ENCODE measurements at places on chromosomes 2 and 18.

DNA sequence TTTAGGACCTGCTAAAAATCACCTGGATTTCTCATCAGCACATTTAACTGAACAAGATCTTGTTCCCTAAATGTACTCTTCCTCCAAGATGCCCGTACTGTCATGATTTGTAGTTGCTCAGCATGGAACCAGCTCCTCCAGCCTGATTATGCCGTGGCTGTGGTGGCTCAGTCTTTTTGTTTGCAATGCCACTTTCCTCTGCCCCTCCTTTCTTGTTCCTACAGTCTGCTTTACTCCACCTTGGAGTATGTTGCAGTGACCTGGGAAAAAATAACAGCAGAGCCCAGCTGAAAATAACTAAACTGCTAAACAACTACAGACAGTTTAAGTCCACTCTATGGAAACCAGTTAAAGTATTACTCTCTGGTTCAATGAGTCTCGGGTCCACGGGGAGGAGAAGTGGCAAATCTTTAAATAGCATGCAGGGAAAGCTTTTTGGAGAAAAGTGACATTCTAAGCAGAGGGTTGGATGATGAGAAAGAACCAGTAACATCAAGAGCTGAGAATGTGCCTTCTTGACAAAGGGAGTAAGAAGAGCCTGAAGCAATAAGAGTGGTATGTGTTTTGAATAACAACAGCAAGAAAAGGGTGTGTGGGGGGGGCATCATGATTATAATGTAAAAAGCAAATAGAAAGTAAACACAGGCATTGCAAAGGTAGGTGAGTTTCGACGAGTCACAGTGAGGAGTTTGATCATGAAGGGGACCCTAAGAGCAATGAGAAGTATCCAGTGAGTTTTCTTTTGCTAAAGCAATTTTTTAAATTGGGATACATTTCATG, 225.7 kb downstream of the TMX3 start:
- no peak for DNase-seq

- DNase-seq: no peak
These were observed 158.5 kb upstream of the SH3BP4 start for GRCh38 chr2:234793212-234793785.

DNA sequence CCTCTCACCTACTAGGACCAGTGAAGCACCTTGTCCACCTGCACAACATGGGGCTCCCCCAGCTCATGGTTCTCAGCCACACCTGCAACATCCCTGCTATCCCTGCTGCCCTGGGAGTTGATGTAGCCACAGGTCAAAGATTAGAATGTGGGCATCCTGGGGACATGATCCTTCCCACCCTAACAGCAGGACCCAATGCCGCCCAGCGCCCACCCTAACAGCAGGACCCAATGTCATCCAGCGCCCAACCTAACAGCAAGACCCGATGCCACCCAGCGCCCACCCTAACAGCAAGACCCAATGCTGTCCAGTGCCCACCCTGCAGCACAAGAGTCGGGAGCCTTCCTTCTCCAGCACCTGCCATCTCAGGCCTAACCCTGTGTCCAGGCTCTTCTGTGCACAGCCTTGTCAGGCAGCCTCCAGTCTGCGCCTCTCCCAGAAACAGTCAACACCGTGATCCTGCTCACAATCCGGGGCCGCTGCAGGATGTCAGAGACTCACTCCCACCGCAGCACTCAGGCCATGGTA, 237.3 kb upstream of the SALL3 start:
- DNase-seq: no peak

DNA sequence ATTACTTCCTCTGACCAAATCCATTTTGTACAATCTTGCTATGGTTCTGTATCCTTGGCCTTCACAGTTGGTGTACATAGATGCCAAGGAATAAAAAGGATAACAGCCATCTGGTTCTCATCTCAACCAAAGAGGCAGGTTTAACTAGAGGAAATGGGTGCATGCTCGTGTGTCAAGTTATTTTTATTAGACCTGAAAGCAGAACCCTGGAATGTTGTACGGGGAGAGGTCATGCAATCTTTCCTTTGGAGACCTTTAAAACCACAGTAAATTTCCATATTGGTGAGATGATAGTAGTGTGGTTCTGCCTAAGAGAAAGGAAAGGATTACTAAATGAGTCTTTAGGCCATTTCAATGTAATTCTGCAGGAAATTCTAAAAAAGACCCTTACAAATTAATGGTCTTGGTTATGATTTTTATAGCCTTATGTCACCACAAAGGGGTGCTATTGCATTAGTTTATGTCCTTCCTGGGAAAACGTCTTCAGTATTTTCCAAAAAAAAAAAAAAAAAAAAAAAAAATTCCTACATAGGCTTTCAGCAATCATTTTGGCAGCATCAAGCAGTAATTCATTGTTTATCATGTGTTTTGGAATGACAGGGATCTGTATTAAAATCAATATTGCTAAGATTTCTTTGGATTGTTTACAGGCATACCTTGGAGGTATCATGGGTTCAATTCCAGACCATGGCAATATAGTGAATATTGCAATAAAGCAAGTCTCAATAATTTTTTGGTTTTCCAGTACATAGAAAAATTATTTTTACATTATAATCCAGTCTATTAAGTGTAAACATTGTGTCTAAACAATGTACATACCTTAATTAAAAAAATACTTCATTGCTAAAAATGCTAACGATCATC, 270.8 kb downstream of the NYAP2 start:
- no peak for DNase-seq

DNA sequence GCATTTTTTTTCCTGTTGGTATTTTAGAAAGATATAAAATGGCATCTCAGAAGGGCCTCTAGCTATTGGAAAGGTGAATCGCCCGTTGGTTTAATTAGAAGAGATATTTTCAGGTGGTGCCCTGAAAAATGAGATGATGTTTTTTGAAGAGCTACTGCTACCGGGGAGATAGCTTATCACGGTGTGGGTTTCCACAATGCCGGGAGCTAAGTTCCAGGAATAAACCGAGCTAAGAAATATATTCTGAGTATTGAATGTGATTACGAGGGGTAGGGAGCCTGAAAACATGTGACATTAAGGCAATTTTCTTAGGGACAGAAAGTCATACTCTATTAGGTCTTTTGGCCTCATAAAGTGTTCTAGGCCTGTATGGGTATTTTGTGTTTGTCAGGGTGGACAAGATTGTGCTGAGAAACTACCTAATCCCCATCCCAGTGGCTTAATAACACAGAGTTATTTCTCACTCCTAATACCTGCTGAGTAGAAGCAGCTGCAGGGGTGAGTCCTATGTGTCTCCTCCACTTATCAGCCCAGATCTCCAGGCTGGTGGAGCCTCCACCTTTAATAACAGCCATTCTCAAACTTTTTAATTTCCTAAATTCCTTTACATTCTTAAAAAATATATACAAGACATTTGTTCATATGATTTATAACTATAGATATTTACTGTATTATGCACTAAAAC, 150.2 kb downstream of the LRRTM1 start:
- DNase-seq: no peak

DNA sequence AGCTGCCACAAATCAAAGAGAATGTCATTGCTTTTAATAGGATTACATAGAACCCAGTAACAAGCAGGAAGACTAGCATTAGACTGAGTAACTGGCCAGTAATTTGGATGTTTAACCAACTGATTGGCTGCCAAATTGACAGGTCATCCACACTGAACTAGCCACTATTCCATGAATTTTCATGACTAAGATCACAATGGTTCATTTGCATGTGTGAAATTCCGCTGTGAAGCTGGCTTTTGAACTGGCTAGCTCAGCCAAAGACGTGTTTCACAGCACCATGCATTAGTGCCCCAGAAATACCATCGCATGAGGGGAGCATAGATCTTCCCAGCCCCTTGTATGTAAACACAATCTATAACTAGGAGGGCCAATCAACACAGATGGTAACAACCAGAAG, 649.8 kb downstream of the ARHGAP15 start:
- DNase-seq: no peak

GRCh38 chr2:219065484-219065883, 4.8 kb upstream of the IHH start:
- no peak for DNase-seq

GRCh38 chr2:65055422-65056214, 598 bp upstream of the CEP68 start:
- no peak for DNase-seq
